Suppressor macrophage treated with lipopolysaccharide for 1 hour (primary cell): ENCODE measurements at places on chromosomes 12 and 14.

DNA sequence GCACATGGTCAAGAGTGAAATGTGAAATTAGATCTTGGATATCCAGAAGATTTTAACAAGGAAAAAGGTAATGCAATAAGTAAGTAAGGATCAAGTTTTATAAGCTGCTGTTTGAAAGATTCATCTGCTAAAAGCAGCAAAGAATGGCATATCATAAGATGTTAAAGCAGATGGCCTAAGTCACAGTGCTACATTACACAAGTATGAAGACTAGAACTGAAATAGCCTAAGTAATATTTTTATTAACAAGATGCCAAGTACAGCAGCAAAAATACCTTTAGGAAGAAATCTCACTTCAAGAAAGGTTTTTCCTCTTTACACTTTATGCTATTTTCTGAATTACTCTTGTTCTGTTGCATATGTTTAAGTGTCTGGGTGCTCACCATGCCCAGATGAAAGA, 414.1 kb downstream of the MDGA2 start:
- DNase-seq: no peak

GRCh38 chr14:58364316-58364715, 31.4 kb upstream of the TOMM20L start:
- peak; percentile 5 for DNase-seq

DNA sequence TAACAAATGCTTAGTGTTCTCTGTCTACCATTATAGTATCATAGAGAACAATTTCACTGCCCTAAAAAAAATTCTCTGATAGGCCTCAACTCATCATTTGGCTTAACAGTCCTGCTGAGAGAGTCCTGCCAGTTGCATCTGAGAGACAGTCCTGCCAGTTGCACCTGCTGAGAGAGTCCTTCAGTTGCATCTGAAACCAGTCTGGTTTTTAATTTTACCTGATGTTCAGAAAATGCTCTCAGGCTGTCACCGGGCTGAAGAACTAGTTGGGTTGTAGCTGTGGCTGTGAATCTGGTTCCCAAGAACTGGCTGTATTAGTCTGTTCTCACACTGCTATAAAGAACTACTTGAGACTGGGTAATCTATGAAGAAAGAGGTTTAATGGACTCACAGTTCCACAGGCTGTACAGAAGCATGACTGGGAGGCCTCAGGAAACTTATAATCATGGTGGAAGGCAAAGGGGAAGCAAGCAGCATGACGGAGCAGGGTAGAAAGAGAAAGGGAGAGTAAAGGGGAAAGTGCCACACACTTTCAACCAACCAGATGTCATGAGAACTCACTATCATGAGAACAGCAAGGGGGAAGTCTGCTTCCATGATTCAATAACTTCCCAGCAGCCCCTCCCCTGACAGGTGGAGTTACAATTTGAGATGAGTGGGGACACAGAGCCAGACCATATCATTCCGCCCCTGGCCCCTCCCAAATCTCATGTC, 51.6 kb downstream of the PRKCH start:
- DNase-seq: no peak

DNA sequence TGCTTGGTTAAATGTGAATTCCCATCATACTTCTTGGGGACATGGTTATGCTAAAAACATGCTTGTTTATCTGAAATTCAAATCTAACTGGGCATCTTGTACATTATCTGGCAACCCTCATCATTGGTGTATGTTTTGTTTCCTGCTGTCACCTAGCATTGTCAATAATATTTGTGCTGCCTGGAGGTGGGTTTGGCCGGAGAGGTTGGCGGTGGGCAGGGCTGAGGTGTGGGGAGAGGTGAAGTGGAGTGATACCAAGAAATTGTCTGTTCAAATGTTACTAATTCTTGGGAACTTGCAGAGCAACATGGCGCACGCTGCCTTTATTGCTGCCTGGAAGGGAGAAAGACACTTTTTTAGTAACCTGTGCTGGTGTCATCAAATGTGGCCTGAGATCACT, 280.5 kb downstream of the VRK1 start:
- no peak for DNase-seq

DNA sequence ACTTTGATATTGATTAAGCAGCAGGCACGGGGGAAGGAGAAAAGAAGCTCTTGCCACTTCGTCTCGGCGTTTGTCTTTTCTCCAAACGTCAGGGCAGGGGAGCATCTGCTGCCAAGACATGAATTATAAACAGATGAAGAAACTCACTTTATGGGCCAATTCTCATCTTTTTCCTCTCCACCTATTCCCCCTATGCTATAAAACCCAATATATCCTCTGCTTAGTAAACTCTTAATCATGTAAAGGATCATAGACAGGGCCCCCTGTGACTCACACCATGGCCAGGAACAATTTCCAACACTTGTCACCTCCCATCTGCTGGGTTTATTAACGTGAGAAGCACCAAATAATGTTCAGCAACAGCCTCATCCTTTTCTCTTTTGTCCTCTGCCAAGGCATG, 1092.1 kb upstream of the TMEM132C start:
- no peak for DNase-seq

- DNase-seq: no peak
Measured at GRCh38 chr14:23436327-23437132, 1.1 kb upstream of the MYH7 start.

- DNase-seq: no peak
Measured at GRCh38 chr12:15225136-15225862, 4.1 kb upstream of the RERG start.

DNA sequence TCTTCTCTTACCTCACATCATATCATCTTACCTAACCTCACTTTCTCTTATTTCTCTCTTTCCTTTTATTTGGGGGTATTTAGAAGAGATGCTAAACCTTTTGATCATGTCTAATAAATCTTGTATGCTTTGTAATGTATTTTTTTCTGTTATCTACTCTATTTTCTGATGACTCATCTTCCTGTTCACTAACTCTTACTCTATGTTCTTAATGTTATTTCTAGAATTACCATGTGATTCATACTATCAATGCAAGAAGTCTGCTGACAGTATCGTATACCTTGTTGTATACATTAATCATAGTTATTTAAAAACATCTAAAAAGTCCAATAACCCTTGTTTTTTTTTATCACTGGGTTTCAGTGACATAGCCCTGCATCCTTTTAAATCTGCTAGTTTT, 62.3 kb downstream of the MGAT4C start:
- DNase-seq: no peak

- DNase-seq: no peak
Measured at GRCh38 chr14:100840286-100841065, 14.6 kb downstream of the MEG3 start.

DNA sequence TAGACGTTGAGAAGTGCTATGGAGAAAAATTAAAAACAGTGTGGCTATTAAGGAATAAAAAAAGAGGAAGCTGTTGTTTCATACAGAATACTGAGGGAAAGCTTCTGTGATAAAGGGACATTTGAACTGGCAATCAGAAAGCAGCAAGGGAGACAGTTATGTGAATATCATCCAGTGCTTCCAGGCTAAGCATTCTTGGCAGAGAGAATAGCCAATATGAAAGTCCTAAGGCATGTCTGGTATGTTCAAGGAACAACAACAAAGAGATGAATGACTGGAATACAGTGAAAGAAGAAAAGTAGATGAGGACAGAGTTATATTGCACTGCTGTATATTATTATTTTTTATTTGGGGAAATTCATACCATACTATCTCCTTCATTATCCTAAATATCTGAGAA, 23.9 kb downstream of the SCAF11 start:
- no peak for DNase-seq

GRCh38 chr12:98738002-98738401, 92.9 kb downstream of the APAF1 start:
- no peak for DNase-seq

- DNase-seq: peak; percentile 57
Measured at GRCh38 chr12:66692170-66692569, 13.3 kb upstream of the GRIP1 start.

DNA sequence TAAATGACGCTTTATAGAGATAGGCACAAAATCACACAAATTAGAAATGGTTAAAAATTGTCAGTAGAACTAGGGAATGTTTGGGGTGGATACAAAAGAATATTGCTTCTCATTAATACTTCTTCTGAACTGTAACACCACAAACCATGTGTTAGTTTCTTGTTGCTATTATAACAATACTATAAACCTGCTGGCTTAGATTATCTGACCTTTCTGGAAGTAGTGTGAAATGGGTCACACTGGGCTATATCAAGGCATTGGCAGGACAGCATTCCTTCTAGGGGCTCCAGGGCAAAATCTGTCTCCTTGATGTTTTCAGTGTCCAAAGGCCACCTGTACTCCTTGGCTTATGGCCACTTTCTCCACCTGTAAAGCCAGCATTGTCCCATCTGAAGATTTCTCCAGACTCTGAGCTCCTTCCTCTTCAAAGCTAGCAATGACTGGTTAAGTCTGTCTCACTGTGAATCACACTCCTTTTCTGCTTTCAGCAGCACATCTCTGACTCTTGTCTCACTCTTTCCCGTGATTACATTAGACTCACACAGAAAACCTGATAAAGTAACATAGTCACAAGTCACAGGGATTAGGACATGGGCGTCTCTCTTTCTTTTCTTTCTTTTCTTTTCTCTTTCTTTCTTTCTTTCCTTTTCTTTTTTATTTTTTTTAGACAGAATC, 86.3 kb downstream of the SLC15A4 start:
- no peak for DNase-seq

DNA sequence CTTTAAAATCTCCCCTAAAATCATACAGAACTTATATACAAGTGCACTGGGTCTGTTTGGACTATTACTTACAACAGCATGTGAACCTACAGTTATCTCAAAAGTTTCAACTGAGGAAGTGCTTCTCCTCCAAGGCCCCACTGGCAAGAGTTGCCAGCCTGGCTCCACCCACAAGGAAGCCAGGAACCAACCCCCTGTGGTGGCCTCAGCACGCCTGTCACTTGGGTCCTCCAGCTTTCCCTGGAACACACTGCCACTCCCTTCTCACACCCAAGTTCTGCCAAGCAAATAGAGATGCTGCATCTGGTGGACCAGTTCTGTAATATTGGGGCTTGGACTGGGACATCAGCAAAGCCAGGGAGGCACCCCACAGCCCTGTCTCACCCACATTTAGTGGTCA, 115.4 kb downstream of the GCH1 start:
- DNase-seq: peak; percentile 36

DNA sequence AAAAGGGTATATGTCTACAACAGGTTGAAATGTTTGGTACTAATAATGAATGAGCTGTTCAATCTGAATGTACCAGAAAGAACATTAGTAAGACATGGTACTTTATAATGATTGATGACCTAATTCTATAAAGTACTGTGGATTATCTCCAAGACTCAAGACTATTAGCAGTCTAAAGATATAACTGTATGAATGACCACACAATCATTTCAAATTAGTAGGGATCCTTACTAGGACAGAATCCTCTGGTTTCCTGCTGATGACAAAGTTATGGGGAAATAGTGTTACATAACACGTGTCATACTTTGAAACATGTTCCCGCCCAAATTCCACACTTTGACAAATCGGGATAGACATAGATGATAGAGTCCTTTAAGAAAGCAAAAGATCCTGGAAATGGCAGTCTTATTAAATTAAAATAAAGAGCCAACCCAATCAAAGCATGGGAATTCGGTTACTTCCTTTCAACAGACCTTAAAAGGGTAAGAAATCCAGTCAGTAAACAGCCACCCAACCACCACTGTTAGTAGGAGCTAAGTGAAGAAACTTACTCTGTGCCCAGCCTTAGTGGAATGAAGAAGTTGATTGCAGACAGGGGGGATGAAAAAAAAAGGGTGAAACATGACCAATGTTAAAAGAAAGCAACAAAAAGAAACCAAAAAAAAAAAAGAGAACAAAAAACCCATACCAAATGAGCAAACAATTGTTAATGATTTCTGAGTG, 2.8 kb downstream of the VPS29 start:
- DNase-seq: peak; percentile 78

DNA sequence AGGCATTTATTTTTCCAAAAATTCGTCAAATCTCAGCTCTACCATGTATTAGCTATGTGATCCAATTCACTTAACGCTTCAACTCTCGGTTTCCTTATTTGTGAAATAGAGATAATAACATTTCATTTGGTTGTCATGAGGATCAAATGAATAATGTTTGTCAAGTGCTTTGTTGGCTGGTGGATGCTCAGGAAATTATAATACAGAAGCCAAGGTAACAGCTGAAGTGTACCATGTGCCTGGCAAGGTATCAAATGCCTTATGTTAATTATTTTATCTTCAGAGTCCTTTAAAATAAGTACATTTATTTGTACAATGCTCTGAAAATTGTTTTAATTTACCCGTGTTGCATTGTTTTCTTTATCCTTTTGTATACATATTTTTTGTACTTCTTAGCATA, 6.1 kb upstream of the PRKCH start:
- no peak for DNase-seq
